Calu3 (cell line): ENCODE measurements at places on chromosomes 3 and 15. TPM values are rescaled to one million over a fixed set of nuclear protein-coding genes. Genes with fewer than 3 reads are reported as not detected.

DNA sequence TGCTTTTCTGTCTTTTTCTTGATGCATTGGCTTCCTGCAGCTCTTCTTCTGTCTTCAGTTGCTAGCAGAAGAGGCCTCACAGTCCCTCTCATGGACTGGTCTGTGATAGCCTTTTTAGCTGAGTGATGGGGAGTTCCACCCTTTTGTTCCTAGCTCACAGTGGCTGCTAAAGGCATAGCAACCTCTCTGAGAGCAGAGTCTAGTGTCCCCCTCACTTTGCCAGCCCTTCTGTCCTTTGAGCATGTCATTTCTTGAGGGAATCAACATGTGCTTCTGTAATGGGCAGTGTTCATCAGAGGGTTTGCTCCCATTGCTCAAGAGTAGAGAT lies 44.4 kb downstream of the GAP43 start:
- H3K36me3 ChIP-seq: no peaks in the 10 kb centered on the region
- no peaks in the 10 kb centered on the region for H3K4me1 ChIP-seq
- no peak for DNase-seq
- H3K4me3 ChIP-seq: no peak overlapping the region
- H3K27ac ChIP-seq: no peak overlapping the region

Gene HDC
- total RNA-seq: not detected in 2 replicates

DNA sequence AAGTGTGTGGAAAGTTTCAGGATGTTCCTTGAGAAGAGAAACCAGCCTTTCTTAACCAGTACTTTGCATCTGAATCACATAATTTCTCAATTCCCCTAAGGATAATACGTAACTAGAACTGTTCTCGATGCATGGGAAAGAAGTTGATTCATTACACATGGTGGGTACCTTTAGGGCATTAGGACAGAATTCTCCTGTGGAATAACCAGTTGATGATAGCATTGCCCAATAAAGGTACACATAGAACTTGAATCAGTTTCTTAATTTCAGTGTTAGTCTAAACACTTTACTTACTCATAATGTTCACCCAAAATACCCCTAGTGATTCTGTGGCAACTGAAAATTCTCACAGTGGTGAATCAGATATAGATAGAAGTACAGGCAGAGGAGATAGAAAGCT lies 1030.9 kb downstream of the ROBO1 start:
- no peaks in the 10 kb centered on the region for H3K27me3 ChIP-seq
- H3K4me1 ChIP-seq: no peaks in the 10 kb centered on the region
- H3K27ac ChIP-seq: no peak overlapping the region
- DNase-seq: no peak
- no peak overlapping the region for H3K4me3 ChIP-seq

- H3K4me1 ChIP-seq: peaks cover 10% of the 10 kb centered on the region
- no peaks in the 10 kb centered on the region for H3K27me3 ChIP-seq
- no peak overlapping the region for H3K4me3 ChIP-seq
- no peak for DNase-seq
- H3K36me3 ChIP-seq: peaks cover 11% of the 10 kb centered on the region
- H3K27ac ChIP-seq: no peak overlapping the region
These were observed 139.6 kb downstream of the TMCO5A start for GRCh38 chr15:38074029-38074428.
